ENCODE measurements at places on chromosomes 16 and 17. TPM values are rescaled to one million over a fixed set of nuclear protein-coding genes. Genes with fewer than 3 reads are reported as not detected.
A peak's percentile ranks its signal among the peaks of the same experiment; 100 is the strongest.

NUP88 gene
- 139 TPM for total RNA-seq

GRCh38 chr16:67761924-67762323 is 42.8 kb upstream of the GFOD2 start:
- DNase-seq: no peak

- peak; percentile 81 for DNase-seq
Measured at GRCh38 chr16:28258567-28258966, 33.8 kb upstream of the SBK1 start.

DNA sequence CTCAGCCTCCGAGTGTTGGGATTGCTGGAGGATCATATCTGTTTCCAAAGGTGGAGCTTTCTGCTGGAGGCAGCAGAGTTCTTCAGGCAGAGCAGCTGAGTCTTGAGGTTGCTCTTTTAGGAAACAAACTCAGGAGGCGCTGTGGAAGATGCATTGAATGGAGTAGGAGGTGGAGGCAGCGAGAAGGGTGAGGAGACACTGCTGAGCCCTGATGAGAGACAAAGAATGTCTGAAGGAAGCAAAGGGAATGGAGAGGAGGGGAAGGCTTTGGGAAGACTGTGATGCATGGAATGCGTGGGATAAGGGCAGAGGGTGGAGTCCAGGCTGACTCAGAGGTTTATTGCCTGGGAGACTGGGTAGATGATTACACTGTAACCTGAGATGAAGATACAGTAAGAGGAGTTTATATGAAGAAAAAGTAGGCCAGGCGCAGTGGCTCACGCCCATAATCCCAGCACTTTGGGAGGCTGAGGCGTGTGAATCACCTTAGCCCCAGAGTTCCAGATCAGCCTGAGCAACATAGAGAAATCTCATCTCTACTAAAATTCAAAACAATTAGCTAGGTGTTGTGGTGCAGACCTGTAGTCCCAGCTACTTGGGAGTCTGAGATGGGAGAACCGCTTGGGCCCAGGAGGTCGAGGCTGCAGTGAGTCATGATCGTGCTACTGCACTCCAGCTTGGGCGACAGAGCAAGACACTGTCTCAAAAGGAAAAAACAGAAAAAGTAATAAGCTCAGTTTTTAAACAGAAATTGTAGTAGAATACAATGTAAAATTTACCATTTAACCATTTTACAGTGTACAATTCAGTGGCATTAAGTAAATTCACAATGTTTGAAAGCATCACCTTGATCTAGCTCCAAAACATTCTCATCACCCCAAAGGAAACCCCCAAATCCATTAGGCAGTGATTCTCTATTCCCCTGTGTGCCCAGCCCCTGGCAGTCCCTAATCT is 17.8 kb upstream of the TMEM219 start:
- peak; percentile 68 for DNase-seq

PRSS8 gene
- total RNA-seq: 65.4 TPM

- DNase-seq: no peak
Measured at GRCh38 chr17:68955181-68955841, at the start of gene ABCA8. ABCA8 (minus strand) TSS chr17:68955392; CDS start chr17:68942034, 13,358 bp downstream.

GRCh38 chr17:21100636-21101035 is 26.1 kb upstream of the DHRS7B start:
- no peak for DNase-seq

KLHL10 gene
- 0.10 TPM for total RNA-seq

GRCh38 chr16:3152027-3152276 is 17.1 kb downstream of the ZNF213 start:
- DNase-seq: peak; percentile 52

- DNase-seq: peak; percentile 43
Measured at GRCh38 chr16:2828876-2829430, 1.1 kb upstream of the ZG16B start.

SLC52A1 gene
- 0.10 TPM for total RNA-seq

GRCh38 chr17:18950944-18951905 is 740 bp upstream of the SLC5A10 start:
- DNase-seq: no peak

- DNase-seq: no peak
Measured at GRCh38 chr17:31273516-31273915, 23.5 kb downstream of the OMG start.

DNA sequence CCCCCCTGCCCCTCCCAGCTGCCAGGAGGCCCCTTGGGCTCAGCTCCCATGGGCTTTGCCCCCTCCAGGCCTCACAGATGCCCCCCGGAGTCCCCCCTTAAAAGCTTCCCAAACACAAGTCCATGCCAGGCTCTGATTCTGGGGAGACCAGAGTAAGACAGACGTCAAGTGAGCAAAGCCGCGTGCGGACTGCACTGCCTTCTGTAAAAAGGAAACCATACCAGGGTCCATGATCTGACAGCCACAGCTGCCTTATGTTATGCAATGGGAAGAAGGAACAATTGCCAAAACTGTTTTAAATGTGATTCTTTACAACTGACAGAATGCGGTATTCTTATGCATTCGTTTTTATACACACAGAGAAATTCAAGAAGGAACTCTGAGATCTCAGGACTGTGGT is 17.9 kb upstream of the HEXD start:
- no peak for DNase-seq

DNA sequence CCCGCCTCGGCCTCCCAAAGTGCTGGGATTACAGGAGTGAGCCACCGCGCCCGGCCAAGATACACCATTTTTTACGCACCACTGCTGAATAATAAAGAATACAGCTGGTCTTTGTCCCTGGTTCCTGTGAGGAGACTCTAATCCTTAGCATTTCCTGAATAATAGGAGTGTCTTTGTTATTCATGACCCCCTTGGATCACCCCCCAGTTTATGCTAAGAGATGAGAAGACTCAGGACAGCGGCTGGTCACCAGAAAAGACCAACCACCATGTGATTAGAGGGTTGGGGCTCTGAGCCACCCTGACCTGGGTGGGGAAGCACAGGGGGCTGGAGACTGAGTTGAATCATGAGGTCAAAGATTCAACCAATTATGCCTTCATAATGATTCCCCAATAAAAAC is 17.3 kb downstream of the PHLPP2 start:
- peak; percentile 56 for DNase-seq

GRCh38 chr17:4527134-4527533 is 28.1 kb downstream of the MYBBP1A start:
- no peak for DNase-seq

TNFRSF17 gene
- not detected for total RNA-seq

GRCh38 chr16:684961-685696 is 995 bp upstream of the JMJD8 start:
- no peak for DNase-seq

DNA sequence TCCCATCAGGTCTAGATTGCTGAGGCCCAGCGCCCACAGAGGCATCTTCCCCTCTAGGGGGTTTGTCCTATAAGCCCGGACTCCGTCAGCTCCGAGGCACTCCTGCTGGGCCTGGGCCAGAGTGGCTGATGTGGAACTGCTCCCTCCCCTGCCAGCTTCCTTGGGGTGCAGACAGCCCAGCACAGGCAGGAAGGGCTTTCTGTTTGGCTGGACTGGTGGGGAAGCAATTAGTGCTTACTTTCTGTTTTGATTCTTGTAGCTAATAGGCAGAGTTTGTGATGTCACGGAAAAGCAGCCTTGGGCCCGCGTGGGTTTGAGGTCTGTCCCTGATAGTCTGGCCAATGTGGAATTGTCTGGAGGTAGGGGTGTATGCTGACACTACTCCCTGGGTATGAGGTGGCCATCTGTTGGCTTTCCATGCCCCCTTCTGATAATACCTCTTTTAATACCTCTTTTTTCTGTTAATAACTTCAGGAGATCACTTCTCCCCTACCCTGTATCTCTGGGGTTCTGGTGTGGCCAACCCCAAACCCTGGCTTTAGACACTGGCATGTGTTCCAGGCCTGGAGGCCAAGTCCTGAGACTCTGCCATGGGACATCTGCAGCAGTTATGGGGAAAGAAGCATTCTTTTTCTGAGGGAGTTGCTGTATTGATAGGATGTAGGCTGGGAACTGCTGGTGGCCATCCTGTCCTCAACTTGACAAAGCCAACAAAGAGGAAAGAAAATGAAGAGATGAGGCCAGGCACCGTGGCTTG is 190.9 kb downstream of the RAB11FIP4 start:
- DNase-seq: no peak

DNA sequence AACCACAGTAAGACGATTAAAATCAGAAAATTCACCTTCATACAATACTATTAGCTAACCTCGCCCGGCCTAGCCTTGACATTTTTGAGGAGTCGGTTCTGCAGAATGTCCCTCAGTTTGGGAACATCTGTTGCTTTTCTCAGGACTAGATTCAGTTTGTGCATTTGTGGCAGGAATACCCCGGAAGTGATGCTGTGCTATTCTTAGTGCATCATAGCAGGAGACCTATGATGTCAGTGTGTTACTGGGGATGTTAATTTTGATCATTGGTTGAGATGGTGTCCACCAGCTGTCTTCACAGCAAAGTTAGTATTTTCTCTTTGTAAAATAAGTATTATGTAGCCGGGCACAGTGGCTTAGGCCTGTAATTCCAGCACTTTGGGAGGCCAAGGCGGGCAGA is 21.5 kb upstream of the HELZ start:
- DNase-seq: no peak

REXO5 gene
- 9.5 TPM for total RNA-seq
